ENCODE measurements at places on chromosomes 6 and 20.

DNA sequence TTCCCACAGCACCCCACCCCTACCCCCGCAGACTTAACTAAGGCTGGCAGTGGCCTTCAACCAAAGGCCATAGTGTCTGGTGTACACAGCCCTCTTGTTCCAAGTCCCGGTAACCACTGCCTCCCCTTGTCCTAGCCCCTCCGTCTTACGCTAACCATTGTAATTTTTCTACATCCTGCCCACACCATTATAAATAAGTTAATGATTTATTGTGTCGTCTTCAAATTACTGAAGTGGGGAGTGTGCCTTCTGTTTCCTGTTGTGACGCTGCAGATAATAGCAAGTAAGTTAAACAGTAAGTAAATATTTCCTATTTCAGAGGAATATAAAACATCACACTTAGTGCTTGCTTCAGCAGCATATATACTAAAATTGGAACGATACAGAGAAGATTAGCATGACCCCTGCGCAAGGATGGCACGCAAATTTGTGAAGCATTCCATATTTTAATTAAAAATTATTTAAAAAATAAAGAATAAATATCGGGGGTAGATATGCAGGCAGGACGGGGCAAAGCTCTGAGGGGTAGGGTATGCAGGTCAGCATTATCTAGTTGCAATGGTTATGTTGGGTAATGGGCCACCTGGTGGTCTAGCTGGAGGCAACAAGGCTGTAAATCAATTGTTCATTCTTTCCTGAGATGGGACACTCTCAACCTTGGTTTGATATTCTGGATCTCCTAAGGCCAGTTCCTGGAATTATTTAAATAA lies 15.1 kb downstream of the SRSF6 start:
- no peak for DNase-seq

- DNase-seq = no peak
These were observed 30.7 kb upstream of the RIN2 start for GRCh38 chr20:19727251-19727847.

DNA sequence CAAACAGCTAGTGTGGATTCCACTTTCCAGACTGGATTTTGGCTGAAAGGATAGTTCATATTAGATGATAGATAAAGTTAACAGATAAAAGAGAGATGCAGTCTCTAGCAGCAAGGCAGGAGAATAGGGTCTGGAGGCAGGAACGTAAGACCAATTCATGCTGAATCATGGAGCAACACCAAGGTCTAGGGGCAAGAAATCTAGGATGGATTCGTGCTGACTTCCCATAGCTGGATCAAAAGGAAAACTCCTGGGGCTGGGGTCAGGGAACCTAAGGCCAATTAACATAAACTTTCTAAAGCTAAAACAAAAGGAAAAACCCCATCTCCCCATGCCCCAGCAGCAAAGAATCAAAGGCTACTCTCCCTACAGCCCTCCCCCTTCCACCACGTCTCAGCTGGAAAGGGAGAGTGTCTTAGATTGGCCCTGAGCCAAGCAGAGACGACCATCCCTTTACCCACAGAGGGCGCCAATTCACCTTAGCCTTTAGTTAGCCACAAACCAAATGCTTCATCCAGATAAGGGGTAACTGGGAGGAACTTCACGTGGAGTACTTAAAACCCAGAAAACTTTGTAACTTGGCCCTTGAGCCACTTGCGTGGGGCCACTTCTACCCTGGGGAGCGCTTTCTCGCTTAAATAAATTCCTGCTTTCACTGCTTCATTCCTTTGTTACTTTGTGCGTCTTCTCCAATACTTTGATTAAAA lies 7.6 kb downstream of the TREM1 start:
- peak; percentile 34 for DNase-seq

DNA sequence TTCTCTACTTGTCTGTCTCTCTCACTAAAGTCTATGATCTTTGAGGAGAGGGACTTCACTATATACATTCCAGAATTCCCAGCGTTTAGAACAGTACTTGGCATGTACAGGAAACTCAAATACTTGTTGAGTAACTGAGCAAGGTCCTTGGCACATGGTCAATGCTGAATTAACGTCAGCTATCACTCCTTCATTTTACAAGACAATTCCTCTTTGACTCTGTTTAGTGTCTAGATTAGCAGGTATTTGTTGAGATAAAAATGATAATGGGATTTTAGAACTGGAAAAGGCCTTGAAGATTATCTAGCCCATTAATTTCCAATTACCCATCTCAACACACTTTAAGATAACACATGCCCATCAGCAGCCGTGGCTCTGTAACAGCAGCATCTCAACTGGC lies 6.6 kb upstream of the GUCA1B start:
- DNase-seq = no peak

GRCh38 chr20:19693508-19693907 lies 64.5 kb upstream of the RIN2 start:
- no peak for DNase-seq

DNA sequence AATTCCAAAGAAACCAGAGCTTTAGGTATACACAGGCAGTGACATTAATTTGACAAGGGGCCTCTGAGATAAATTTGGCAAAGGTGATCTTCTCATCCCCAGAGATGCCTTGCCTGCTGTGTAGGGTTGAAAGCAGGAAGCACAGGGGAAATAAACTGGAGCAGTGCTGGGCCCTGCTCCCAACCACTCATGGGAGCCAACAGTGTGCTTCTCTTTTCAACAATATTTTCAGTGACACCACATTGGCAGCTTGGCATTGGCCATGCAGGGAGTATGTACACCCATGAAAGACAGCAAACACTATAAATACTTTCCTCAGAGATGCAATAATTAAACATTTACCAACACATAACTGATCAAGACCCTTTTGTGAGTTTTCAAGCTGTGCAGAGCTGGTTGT lies 90.7 kb upstream of the F13A1 start:
- DNase-seq = no peak

All from stimulated activated CD4-positive, alpha-beta T cell treated with anti-CD3 and anti-CD28 coated beads, Interleukin-1b, Interleukin-23, amount 100 ng/mL, for 1 hour (primary cell).